Fibroblast of skin of abdomen (primary cell): ENCODE measurements at places on chromosomes 7 and 10.
A peak's percentile ranks its signal among the peaks of the same experiment; 100 is the strongest.

GRCh38 chr10:118457824-118458428 lies 115.8 kb upstream of the FAM204A start:
- DNase-seq = no peak

GRCh38 chr10:62688971-62689700 lies 115.4 kb upstream of the ADO start:
- no peak for DNase-seq

- DNase-seq = no peak
These were observed 6.1 kb downstream of the PTPRN2 start for GRCh38 chr7:158581440-158582088.

GRCh38 chr7:158299607-158300006 lies 288.0 kb downstream of the PTPRN2 start:
- DNase-seq = no peak

DNA sequence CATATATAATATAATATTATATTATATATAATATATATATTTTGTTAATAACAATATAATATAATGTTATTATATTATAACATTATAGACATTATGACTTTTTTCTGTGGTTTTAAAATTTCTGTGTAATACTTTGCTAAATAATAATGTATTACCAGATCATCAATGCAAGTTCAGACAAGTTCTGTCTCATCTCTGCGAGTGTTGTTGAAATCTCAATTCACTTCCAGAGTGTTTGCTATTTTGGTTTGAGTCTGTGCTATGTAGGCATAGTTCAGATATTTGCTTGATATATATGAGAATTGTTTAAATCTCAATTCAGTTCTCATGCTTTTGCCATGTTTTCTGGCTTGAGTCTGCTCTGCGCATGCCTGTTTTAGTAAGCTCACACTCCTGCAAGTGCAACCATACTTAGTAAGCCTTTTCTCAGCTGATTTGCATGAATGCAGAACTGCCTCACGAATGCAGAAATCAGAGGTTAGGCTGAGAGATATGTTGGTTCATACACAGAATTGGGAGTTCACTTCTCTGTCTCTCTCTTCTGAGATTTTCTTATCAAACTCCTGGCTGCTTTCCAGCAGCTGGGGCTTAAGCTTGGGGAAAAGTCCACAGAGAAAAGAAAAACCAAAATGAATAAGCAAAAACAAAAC lies 830.2 kb upstream of the SORCS1 start:
- DNase-seq = no peak

- peak; percentile 87 for DNase-seq
These were observed 182.2 kb upstream of the FZD1 start for GRCh38 chr7:91082038-91082437.

DNA sequence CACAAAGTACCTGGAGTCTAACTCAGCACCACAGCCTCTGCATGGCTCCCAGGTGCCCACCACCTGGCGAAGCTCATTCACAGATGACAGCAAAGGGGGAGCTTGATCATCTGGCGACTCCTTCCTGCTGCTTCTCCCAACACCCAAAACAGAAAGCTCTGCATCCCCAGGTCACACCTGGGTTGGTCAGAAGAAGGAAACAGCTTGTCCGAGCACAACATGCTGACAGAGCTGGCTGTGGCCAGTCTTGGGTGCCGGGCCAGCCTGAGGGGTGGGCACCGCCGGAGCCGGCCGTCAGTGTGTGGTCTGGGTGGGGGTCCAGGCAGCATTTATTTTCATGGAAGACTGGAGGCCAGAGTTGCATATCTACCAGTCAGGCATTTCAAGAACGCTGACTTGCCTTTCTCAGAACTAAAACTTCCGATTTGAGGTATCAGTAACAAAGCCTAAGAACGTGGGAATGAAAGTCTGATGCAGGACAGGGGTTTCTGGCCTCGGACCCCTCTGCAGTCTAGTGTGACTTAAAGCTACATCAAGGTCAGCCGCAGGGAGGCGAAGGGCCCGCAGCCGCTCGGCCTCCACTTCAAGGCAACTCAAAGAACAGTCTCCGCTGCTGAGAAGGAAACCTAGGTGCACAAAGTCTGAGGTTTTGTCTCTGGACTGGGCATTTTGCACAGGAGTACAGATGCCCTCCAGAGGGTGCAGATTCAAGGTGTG lies 109.6 kb downstream of the CYTH3 start:
- no peak for DNase-seq

DNA sequence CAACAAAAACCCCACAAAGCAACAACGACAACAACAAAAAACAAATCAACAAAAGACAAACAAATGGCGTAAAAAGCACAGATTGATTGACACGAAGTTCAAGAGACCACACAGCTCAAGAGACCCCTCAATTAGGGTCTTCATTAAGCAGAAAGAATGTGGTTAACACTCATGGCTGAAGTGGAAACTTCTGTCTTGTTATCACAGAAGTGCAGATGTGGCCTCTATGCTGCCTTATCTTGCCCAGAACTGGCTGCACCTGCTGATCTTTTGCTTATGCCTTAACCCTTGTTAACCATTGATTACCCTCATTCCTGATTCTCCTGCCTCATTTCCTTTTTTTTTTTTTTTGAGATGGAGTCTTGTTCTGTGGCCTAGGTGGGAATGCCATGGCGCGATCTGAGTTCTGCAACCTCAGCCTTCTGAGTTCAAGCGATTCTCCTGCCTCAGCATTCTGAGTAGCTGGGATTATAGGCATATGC lies 3.5 kb upstream of the DAGLB start:
- no peak for DNase-seq

DNA sequence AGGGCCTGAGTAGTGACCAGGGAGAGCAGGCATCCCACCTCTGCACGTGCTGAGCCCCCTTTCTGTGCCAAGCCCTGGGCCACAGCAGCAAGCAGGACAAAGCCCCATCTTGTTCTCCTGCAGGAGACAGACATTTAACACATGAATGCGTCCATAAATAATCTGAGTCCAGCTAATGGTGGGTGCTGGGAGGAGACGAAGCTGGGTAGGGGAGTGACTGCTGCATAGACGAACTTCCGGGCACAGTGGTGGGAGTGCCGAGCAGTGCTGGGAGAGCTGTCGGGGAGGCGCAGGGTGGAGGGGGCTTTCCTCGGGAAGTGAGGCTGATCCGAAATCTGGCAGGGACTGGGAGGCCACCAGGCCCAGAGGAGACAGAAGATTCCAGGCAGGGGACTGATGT lies 35.2 kb upstream of the SLC29A3 start:
- DNase-seq = no peak

- DNase-seq = no peak
These were observed 24.3 kb downstream of the DENND2A start for GRCh38 chr7:140616328-140616727.

GRCh38 chr10:5890452-5890915 lies 441 bp downstream of the FBH1 start:
- DNase-seq = no peak

- DNase-seq = no peak
These were observed 20.6 kb downstream of the AZGP1 start for GRCh38 chr7:99955247-99955646.

- no peak for DNase-seq
These were observed 147.9 kb upstream of the PDE1C start for GRCh38 chr7:32218154-32218467.

DNA sequence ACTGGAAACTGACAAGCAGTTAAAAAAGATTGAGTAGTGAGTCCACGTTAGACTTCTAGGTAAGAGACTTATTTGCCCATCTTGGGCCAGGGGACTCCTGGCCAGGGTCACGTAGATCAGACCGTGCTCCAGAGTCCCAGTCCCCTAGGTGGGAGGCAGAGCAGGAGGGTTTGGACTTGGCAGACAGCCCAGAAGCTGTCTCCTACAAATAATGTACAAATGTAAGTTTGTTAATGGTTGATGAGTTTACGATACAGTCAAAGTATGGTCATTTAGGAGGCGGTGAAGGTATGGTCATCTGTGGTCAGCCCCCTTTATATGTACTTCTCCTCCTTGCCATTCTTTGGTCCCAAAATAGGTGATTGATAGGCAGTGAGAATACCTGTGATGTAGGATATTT lies 28.2 kb downstream of the INPP5F start:
- no peak for DNase-seq

- DNase-seq = no peak
These were observed 30.7 kb downstream of the DUSP5 start for GRCh38 chr10:110528224-110528996.

GRCh38 chr10:78972160-78972946 lies 96.4 kb upstream of the ZMIZ1 start:
- peak; percentile 28 for DNase-seq

DNA sequence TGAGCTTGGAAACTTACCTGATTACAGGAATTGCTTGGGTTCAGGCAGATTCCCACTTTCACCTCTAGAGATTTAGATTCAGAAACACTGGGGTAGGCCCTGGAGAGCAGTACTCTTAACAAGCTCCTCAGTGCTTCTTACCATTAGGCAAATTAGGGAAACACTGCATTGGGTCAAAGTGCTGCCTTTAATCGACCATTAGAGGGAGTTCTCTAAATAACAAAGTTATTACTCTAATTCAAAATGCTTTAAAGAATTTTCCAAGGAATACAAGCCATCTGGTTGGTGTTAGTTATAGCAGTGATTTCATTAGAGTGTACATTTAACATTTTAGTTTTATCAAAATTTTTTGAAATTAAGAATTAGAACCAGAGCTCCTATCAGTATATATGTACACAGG lies 324.5 kb downstream of the GFRA1 start:
- peak; percentile 55 for DNase-seq

DNA sequence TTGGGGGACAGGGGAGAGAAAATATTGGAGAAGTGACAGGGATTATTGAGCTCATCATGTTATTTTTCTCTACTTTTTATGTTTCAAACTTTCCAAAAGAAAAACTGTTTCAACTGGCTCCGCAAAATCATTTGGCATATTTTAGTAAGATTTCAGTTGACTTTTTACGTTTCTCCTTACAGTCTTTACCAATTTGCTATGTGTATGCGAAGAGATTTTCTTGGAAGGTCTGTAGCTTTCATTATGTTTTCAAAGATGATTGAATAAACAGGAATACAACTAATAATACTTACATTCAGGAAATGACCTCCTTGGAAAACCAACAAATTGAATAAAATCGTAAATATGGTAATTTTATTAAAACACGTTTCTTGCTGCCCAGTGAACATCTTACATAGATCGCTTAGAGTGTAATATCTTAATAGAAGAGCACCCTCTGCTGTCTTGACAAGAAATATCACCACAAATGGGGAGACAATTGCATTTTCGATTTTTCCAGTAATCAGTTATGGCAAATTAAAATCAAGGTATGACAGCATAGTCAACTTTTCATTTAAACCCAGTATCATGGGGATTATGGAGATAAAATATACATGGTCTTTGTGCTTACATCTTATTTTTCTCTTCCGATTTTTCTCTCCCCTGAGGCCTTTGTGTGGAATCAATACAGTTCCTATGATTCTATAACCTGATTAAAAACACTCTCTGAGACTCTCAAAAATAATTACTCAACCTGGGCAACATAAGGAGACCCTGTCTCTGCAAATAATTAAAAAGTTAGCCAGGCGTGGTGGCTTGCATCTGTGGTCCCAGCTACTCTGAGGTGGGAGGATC lies 43.1 kb downstream of the MBL2 start:
- peak; percentile 26 for DNase-seq

DNA sequence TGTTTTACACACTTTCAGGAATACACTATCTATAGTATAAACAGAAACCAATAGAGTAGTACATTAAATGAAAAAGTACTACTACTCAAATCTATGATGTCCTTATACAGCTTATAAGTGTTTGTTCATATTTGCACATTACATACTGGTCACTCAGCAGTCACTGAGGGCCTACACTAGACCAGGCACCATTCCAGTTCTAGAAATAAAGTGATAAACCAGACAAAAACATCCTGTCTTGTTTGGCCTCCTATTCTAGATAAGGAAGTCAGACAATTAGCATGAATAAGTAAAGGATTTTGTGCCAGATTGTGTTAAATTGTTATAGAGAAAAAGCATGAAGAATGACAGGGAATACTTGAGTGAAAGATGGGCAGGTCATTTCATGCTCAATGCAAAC lies 219.0 kb downstream of the CRPPA start:
- no peak for DNase-seq

DNA sequence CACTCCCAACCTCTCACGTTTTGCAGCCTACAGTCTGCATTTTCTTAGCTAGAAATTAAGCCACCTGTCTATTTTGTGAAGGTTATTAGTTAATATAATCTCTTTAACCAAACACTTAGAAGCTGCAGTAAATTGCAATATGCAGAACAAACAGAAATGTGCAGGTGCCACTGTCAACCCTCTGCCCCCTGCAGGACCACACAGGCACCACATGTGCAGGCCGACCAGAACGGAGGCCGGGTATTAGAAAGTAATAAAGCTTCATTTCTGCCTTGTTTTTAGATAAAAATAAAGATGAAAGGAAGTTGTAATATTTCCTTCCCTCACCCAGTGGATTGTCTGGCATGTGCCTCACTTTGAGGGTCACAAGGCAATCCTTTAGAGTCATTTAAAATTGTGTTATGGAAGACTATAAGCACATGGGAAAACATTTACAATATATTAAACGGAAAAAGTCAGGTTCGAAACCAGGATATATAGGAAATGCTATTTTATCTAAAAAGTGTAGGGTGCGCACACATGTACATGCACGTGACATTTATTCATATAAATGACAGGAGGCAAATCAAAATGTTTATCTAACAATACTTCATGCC lies 158.2 kb downstream of the ARHGAP12 start:
- no peak for DNase-seq

GRCh38 chr10:16717622-16718395 lies 99.4 kb downstream of the RSU1 start:
- DNase-seq = peak; percentile 44

GRCh38 chr10:118904286-118904685 lies 125.2 kb upstream of the NANOS1 start:
- DNase-seq = no peak

DNA sequence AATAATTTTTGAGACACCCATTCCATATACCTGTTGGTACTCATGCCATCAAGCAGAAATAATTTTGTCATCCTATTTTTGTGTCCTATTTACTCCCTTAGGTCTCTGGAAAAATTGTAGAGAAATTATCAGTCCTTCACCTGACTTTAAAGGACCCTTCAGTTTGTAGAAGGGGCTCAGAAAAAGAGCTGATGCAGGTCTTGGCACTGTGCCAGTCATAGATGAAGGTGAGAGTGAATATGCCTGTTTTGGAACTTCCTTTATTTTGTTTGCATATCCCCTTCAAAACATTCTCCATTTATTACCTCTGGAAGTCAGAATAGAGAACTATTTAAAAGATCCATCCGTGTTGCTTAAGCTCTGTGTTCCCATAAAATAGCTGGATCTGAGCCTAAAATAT lies 321.0 kb upstream of the TPK1 start:
- no peak for DNase-seq

GRCh38 chr7:26618449-26618848 lies 245.9 kb downstream of the SKAP2 start:
- DNase-seq = no peak

- DNase-seq = no peak
These were observed 80.1 kb downstream of the OSBPL3 start for GRCh38 chr7:24899905-24900304.

GRCh38 chr7:54860003-54860775 lies 101.2 kb upstream of the SEC61G start:
- no peak for DNase-seq
